ENCODE measurements at places on chromosomes 2 and 18.

DNA sequence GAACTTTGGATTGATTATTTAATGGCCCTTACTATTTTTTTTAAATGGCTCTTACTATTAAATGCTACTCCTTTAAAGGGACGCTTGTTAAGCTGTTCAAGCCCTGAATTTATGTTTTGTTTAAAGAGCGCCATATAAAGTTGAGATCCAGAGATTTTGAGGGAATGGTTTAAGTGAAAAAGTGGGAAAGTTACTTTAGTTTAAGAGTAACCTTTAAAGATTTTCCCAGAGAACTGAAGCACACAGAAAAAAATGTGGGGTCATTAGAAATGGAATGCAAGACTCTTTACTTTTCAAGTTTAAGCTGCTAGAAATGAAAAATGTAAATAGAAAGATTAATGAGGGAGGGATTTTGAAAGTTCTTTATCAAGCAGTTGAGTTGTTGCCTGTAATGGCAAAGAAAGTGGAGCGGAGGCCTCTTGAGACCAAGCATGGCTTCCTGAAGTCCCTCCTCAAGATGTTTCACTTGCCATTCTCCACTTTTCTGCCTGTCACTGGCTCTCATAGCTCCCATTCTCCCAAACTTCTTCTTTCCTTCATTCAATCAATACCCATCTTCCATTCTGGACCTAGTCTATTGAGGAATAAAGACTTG is 93.2 kb downstream of the KCNS3 start:
- no peak for DNase-seq

DNA sequence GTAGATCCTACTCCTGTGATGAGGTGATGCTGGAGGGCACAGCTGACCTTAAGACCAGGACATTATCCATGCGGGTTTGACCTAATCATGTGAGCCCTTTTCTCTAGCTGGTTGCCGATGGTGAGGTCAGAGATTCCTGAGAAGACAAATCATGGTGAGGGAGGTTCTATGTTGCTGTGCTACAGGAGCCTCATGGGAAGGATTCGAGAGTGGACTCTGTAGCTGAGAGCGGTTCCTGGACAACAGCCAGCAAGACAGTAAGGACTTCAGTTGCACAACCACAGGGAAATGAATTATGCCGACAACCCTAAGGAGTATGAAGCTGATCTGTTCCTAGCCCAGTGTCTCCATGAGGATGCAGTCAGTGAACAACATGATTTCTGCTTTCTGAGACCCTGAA is 80.4 kb downstream of the EPB41L3 start:
- DNase-seq = no peak

- DNase-seq = no peak
Measured at GRCh38 chr2:49753344-49753985, 599.1 kb upstream of the FSHR start.

DNA sequence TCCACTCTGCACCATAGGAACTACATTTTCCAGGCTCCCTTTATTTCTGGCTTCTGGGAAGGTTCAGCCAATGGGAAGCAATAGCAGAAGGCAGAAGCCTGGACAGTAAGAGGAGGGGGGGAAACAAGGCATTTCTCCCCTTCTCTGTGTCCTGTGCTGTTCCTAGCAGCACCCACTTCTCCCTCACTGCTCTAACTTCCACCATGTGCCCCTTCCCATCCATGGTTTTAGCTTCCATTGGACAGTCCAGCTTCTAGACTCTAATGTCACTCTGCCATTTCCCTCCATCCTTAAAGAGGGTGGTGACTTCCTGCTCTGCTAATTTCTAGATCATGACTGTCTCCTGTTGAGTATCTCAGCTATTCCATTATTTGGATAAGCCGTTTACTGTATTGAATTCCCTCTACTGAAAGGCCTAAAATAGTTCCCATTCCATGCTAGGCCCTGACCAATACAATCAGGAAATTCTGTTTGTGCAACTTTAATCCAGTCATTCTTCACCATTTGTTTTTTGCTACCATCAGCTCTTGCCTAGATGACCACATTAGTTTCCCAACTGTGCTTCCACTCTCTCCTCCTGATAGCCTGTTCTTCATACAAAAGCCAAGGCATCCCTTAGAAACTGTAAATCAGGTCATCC is 20.8 kb upstream of the LYPD1 start:
- DNase-seq = no peak

GRCh38 chr18:33440060-33441043 is at the start of gene CCDC178:
Gene CCDC178 (minus strand): TSS chr18:33440721. CDS start chr18:33412088, 28,633 bp downstream.
- no peak for DNase-seq

DNA sequence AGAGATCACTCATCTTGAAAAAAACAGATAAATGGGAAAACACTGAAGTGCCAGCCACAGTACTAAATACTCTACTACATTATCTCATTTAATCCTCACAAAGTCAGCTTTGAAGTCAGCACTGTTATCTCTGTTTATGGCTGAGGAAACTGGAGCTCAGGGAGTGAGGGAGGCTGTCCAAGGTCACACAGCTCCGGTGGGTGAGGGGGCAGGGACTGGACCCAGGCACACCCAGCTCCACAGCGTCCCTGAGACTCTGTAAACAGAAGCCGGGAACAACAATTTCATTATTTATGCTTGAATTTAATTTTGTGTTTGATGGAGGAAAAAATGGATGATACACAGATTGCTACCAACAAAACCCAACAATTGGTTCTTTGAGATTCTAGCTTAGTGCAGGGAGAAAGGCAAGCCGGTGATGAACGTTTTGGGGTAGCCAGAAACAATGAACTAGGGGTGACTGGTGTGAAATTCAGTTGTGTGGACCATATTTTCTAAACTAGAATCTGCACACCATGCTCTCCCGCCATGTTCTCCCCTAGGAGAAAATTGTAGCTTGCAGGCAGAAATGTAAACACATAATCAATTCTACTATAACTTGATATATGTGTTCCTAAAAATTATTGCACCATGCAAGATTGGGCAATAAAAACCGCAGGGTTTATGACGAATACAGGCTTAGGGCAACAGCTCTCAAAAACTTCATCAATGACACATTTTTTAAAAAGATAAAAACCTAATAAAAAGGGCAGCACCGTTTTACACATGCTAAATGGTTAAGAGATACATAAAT is at the start of gene GREB1:
Gene GREB1, plus strand, starts transcription at position 768 of the 793 bp plus-strand sequence. CDS start 22,570 bp downstream, outside the sequence.
- DNase-seq = no peak

DNA sequence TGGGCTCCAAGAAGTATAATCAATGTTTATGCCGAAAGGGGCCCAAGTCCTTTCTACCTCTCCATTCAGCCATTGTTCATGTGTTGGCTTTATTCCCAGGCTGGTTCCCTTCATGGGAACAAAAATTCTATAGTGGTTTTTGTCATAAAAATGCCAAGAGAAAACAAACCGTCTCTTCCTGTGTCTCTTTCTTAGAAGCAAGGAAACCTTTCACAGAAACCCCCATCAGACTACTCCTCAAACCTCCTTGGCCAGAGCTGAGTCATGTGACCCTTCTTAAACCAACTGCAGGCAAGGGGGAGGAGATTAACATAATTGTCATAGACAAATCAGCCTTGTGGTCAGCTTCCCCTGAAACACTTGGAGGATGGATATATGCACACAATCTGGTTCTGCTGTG is 75.1 kb upstream of the TANK start:
- no peak for DNase-seq

- DNase-seq = no peak
Measured at GRCh38 chr18:48792611-48793380, 158.0 kb downstream of the SMAD7 start.

DNA sequence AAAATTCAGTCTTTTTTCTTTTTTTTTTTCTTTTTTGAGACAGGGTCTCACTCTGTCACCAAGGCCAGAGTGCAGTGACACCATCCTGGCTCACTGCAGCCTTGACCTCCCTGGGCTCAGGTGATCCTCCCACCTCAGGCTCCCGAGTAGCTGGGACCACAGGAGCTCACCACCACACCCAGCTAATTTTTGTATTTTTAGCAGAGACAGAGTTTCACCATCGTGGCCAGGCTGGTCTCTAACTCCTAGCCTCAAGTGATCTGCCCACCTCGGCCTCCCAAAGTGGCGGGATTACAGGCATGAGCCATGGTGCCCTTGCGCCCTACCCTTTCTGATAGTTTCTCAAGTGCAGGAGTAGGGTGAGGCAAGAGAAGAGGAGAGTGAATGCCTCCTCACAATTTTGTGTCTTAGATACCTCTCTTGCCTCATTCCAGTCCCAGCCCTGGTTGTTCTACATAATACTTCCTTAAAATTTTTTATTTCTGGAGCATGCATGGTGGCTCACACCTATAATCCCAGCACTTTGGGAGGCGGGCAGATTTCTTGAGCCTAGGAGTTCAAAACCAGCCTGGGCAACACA is 68.2 kb upstream of the CAB39 start:
- DNase-seq = no peak

GRCh38 chr2:240247241-240247867 is 106.9 kb upstream of the OTOS start:
- no peak for DNase-seq

DNA sequence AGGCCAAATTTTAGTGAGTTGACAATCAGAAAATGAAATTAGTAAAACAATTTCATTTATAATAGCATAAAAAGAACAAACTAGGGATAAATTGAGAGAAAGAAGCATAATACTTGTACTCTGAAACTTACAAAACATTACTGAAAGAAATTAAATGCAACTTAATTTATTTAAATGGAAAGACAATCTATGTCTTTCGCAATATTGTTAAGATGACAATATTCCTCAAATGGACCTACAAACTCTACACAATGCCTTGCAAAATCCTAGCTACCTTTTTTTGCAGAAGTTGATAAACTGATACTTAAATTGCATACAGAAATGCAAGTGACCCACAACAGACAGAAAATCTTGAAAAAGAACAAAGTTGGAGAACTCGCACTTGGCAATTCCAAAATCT is 9.1 kb downstream of the EPG5 start:
- DNase-seq = no peak

DNA sequence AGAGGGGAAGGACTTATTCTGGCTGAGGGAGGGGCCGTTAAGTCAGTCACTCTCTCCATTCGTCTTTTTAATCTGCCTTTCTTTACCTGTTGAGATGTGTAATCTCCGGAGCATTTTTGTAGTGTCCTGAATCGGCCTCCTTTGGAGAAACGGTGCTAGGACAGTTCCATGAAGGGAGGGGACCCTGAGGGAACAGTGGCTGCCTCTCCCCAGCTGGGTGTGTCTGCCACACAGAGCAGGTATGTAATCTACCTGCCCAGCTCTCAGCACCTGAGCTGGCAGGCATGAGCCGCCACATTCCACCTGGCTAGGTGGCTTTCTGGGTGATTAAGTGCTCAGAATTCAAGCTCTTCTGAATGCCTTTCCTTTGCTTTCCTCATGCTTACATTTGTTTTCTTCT is 131.2 kb downstream of the WDSUB1 start:
- DNase-seq = no peak

DNA sequence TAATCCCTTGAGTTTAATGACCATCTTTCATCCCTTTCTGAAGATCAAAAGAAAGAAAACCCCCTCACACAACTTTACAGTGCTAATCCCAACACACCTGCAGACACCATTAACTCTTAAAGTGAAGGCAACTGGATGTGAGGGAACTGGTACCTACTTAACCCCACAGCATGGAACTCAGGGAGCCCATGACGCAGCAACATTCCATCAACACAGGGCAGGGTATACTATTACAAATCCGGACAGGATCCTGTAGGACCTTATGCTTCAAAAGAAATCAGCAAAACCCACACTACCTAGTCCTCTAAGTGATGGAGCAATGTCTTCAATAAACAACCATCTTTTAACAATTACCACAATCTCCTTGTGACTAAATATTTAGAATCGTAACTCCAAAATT is 78.6 kb downstream of the FARSB start:
- no peak for DNase-seq

DNA sequence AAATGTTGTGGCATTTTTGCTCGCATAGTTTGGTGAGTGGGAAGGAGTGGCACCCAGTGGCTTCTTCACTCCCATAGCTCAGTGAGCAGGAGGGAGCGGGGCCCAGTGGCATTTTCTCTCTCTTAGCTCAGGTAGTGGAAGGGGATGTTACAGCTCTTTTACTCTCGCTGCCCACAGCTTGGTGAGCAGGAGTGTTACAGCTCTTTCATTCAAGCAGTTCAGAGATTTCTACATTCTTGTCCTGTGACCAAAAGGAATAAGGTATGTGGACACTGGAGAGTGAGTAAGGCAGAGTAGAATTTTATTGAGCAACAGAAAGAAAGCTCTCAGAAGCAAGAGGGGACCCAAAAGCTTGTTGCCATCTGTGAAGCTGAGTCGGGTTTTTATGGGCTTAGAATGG is 192.4 kb downstream of the SPAG16 start:
- no peak for DNase-seq

DNA sequence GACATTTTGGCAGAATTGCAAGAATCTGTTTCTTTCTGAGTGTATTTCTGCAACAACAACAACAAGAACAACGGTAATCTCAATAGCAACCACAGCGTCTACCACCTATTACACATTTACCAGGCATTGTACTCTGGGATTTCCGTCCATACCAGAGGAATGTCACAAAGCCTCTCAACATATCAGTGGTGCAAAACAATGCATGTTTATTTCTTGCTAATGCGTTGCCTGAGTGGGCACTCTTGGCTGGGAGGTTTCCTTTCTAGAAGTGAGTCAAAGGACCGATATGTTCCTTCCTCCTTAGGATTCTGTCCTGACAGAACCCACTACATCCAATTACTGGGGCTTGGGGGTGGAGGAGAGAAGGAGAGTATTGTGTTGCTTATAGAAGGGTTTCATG is 585.6 kb downstream of the TSN start:
- DNase-seq = no peak

DNA sequence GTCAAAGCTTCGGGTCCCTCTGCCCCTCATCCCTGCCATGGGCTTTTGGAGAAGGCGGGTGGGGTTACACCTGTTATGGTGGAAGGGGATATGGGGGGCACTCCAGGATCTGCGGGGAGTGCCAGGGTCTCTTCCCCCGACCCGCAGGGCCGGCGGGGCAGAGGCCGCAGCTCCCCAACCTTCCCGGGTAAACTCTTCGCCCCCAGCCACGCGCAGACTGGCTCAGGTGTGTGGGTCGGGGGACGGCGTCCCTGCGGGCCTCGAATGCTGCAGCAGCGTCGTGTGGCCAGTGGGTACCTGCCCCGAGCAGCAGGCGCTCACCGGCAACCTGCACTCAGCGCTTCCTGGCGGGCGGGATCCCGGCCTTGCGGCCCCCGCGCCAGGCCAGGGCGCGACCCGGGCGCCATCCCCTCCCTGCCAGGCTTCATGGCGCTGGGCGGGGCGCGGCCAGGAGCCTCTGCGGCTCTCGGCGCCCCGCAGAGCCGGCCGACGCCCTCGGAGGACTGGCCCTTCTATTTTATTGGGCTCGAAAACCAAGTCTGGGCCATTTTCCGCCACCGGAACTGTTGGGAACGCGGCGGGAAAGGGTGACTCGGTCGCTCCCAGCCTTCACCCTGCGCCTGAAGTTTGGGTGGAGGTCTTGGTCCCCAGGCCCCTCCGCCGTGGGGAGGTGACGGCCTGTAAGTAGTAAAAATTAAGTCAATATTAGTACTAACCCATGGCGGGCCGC is 4.5 kb downstream of the GBX2 start:
- DNase-seq = no peak

Data from activated CD4-positive, alpha-beta T cell treated with anti-CD3 and anti-CD28 coated beads, Interleukin-2, amount 50 U/mL, for 4 hours (primary cell).